Suprapubic skin (tissue), 4 donors: ENCODE measurements at places on chromosomes 6 and 20.

DNA sequence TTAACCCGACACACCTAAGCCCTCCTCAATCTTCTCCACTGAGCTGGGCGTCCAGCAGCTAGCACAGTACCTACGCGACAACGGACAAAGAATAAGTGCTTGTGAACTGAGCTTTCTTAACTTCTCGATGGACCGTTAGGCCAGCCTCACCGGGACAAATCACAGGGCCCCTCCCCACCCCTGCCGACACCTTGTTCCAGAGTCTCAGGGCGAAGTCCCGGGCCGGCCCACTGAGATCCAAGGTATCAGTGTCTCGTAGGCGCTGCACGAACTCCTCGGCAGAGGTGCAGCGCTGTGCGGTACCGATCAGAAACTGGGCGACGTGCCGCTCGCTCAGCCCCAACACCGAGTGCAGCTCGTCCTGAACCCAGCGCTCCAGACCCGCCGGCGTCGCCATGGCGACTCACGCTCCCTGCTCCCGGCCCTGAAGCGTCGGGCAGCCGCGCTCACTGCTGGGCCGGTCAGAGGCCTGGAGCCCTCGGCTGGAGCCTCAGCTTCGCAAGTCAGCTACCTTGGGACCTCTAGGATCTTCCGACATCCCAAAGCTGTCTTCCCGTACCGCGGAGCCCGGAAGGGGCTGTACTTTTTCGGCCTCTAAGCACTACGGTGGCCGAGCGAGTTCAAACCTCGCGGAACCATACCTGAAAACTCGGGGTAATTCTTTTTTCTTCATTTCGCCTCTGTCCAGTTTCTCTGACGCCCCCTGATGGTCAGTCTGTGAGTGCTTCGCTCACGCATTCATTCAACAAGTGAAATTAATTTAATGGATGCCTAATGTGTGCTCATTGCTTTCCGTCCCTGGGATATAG is at the start of gene DHX16:
Gene DHX16, minus strand, starts transcription at position 562 of the 809 bp plus-strand sequence. Its CDS starts 165 bp downstream, at position 397.
- peak; percentile 96 for DNase-seq

DNA sequence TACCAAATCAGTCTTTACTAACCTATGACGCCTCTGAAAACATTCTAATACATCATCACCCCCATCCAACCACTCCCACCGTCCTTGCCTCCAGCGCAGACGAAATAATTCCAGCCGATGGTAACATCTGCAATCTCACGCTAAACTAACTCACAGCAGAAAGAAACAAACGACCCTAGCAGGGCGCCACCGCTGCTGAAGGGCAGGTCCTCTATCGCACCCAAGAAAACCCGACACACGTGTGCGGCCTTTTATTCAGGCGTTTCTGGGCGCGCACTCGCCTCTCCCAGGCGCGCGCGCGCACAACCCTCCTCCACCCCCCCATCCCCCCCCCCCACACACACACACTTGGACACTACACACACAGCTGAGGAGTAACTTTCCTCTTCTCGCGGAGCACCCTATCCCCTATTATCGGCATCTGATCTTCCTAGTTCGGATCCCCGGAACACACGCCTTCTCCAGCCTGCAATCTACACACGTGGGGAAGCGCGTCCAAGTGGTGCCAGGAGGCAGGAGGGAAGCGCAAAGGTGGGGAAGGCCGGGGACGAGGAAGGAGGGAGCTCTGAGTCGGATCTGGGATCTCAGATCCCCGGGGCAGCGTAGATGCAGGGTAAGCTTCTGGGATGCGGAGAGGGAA is 1.4 kb downstream of the GFOD1 start:
- DNase-seq: no peak

DNA sequence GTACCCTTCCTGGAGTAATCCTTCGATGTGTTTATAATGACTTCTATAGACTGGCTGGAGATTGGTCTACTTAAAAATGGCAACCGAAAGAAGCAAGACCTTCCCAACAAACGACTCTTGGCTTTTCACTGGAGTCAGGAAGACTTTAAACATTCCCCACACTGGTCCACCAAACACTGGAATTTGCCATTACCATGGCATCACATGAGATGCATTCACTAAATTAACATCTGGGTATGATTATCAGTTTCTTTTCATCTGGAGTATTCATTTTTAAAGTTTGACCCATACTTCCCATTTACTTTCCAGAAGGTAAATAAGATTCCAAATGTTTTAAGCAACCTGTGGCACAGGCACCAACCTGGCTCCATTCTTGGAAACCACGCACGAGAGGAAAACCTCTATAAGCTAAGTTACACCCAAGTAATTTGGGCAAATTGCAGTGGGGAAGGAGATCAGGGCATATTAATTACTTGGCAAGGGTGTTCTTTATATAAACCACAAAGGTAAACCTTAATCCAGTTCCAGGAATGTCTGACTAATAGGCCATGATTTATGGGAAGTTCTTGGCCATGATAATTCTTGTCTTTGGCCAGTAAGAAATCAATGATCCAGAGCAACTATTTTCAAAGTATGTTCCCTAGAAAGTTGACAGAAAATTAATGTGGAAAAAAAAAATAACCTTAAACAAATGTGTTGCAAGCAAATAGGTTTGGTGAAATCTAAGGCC is 190.0 kb upstream of the COL21A1 start:
- no peak for DNase-seq

DNA sequence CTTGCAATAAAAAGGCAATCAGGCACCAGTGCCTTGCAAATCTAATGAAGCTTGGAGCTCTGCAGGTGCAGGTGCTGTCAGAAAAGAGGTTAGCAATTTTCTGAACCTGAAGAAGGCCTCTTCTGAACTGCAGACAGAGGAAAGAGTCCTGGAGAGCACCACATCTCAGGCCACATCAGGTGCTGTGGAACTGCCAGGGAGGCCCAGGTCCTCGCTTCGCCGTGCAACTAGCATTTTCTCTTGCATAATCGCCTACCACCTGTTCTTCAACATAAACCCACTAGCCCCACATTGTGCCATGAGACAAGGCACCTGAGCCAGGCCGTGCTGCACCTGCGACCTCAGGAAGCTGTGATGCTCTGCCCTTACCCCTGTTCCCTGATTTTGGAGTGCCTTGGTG is 187.6 kb downstream of the DTNBP1 start:
- DNase-seq: no peak

DNA sequence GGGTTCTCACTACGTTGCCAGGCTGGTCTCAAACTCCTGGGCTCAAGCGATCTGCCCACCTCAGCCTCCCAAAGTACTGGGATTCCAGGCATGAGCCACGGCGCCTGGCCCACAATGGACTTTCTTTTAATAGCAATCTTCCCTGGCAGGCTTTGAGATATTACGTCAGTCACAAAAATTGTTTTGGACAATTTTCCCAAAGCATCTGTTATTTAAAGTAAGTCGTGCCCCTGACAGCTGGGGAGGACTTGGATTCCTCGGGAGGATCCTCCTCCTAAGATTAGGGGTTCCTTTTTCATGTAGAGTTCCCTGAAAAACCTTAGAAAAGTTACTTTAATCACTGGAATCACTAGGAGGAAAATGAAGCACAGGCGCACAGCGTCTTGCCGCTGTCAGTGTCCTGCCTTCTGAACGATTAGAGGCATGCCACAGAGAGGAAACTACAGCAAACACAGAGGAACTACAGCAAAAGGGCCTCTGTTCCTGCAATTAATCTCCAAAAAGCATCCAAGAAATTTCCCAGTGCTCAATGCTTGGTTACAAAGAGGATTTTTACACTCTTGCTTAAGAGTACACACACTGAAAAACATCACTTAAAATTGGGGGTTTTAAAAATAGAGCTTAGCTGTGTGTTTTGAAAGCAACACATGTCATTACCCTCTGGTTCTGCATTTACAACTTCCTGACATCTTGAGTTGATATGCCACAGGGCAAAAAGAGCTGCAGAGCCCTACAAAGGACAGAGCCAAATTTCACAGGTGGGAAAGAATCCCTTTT is 4.5 kb downstream of the ACSS1 start:
- no peak for DNase-seq

- DNase-seq: no peak
Observed at GRCh38 chr6:125842091-125842626, 51.4 kb downstream of the NCOA7 start.

- DNase-seq: no peak
Observed at GRCh38 chr6:14811775-14812428, 434.0 kb upstream of the JARID2 start.

GRCh38 chr6:35392773-35393672 is 50.7 kb downstream of the PPARD start:
- DNase-seq: no peak

DNA sequence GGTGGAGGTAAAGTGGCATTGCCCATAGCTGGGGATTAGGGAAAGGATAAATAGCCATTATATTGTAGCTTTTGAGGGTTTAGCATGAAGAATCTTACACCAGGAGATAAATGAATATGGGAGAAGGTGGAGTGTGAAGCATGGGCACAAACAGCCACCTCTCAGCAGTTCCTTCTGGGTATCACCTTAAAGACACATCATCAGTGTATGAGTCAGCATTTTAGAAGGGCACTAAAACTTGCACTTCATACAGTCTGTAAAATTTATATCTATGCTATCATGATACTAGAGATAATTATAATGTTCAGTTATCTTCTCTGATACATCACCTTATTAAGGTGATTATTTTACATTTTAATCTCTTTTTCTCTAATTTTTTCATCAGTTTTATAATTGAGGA is 25.3 kb downstream of the SLC35A1 start:
- no peak for DNase-seq

DNA sequence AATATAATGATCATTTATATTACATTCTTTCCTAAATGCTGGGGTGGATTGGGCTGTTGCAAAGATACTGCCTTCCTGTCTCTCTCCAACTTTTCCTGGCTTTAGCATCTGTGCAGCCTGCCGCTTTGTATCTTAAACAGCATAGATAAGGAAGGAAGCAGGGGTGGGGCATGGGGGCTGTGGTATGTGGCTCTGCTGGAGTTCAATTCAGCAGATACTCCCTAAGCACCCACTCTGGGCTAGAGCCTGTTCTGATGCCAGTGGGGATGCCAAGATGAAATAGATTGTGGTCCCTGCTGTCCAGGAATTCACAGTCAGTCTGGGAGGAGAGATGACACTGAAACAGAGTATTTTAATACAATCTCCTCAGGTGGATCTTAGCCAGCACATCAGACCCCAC is 56.8 kb downstream of the EIF2S2 start:
- no peak for DNase-seq

- DNase-seq: no peak
Observed at GRCh38 chr6:37653933-37654565, 43.6 kb downstream of the MDGA1 start.

DNA sequence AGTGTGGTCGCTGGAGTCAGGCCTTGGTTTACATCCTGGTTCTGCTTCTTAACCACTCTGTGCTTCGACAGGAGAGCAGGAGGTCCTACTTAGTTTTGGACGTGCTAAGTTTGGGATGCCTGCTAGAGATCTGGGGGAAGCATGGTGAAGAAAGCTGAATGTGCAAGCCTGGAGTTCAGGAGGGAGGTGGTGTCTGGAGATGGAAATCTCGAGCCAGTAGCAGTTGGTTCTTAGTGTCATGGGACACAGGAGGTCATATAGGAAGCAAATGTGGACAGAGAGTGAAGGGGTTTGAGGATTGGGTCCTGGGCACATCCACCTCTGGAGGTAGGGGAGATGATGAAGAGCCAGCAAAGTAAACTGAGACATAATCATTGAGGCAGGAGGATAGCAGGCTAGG is 131.4 kb downstream of the SYCP2 start:
- peak; percentile 1 for DNase-seq

GRCh38 chr6:125375821-125376220 is 74.1 kb upstream of the HDDC2 start:
- DNase-seq: no peak

GRCh38 chr6:17600527-17601385 is 654 bp downstream of the FAM8A1 start:
- DNase-seq: peak; percentile 75

DNA sequence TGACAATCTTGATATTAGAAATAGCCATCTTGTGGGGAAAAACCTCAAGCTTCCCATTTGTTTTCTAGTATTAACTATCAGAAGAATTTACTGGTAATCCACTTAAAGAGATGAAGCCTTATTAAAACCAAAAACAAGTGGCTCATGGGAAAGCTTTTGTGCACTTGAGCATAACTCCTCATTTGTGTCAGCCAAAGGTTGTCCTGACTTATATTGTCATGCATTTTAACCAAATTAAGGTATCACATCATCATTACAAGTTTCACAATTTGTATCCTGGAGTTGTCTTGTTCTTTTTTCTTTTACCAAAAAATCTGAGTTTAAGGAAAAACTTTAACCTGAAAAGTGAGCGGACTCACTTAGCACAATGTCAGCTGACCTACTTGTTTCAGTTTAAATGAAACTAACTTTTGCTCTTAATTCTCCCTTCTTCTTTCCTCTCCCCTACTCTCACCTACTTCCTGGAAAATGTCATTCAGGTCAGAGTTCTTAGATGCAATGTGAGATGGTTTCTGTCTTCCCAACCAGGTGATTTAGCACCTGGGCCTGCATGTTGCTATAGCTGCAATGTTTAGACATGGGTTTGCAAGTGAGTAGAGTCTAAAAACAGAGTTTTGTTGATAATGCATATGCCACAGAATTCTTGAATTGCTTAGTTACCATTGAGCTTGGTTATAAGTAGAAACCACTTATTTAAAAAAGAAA is 82.8 kb downstream of the TNFAIP3 start:
- DNase-seq: no peak

- DNase-seq: no peak
Observed at GRCh38 chr6:158014505-158015187, 33.0 kb downstream of the SYNJ2 start.

GRCh38 chr20:59770270-59770669 is 163.2 kb downstream of the SYCP2 start:
- no peak for DNase-seq

GRCh38 chr6:80962382-80962781 is 790.1 kb downstream of the TENT5A start:
- no peak for DNase-seq

GRCh38 chr6:21133901-21134300 is 459.6 kb upstream of the SOX4 start:
- no peak for DNase-seq

DNA sequence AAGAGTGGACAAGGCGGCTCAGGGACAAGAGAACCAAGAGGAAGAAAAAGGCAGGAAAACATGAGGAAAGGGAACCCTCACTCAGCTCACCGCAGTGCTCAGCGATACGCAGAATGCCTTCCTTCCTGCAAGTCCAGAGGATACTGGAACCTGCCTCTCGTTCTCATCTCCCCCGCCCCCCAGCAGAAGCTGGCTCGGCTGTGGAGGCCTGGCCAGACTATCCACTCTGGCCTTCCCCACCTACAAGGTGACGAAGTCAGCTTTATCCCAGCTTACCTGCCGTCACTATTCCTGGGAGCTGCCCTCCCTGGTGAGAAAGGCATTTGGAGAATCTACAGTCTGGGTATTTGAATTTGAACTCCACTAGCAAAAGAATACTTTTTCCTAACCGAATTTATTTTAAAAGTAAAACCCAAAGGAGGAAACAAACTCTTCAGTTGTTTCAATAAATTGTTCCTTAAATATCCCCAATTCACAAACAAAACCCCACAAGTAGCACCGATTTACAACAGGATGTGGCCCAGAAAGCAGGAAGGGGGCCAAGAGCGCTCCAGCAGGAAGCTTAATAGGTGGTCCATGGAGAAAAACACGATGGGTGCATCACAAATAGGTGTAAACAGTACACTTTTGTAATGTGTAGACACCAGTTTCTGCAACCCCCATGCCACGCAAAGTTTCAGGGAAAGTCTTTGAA is 2.1 kb upstream of the DIDO1 start:
- no peak for DNase-seq
